ENCODE measurements at places on chromosomes 4 and X.

DNA sequence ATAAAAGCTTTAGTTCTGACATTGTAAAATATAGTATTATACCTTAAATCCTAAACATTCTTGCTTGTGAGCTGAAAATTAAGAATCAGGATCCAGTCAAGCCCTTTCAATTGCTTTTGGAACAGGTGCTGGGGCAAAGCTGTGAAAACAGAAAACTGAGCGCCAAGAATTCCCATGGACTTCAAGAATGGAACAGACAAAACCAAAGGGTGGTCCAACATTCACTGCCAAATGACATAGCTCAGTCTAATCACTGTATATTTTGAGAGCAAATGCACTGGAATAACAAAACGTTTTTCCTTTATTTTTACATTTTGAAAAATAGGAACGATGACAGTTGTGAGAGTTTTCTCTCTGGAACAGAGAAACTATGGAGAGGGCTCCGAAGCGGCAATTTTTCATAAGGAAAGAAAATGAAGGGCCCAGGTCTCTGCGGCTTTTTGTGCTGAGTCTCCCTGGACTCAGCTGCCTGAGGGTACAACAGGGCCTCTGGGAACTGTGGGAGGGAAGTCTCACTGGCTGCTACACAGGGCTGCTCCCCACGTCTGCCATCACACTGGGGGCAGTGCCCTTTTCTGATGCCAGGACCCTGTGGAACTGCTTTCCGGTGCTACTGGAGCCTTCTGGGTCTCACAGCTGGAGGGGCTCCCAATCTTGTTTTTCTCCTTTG is 56.0 kb upstream of the BMPR1B start:
- DNase-seq = no peak

DNA sequence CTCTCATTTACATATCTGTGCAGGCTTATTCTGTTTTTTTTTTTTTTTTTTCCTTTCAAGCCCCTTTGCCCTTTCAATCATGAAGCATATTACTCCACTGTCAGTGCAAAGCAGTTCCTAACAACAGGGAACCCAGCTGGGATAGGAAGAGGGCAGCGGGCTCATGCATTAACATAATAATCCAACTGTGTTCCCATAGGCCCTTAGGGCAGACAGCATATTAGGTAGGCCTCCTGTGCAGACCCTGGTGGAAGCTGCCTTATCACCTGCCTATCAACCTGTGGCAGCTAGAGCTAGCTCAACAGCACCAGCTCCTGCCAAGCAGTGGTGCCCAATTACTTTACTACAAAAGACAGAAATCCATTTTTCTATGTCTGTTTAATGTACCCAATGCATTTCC is 49.3 kb downstream of the SLC10A7 start:
- DNase-seq = no peak

DNA sequence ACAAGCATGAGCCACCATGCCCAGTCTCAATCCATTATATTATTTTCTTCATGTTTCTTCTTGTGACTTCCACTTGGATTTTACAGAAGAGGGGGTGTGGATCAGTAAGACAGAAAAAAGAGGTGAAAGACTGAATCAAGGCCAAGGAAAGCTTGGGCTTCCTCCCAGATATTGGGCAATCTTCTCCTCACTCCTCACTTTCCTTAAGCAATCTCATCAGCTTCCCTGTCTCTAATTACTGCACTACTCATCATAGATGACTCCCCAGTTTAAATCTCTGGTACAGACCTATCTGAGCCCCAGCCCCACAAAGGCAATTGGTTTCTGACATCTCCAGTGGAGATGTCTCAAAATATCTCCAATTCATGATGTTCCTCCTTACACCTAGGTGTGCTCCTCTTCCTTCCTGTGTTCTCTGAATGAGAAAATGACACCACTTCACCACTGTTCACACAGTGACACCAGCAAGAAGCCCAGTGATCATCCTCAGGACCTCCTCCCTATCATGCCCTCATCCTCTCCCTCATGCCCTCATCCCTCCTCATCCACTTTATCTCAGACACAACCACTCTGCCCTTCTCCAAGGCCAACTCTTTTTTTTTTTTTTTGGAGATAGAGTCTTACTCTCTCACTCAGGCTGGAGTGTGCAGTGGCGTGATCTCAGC is 44.8 kb upstream of the HERC6 start:
- no peak for DNase-seq

DNA sequence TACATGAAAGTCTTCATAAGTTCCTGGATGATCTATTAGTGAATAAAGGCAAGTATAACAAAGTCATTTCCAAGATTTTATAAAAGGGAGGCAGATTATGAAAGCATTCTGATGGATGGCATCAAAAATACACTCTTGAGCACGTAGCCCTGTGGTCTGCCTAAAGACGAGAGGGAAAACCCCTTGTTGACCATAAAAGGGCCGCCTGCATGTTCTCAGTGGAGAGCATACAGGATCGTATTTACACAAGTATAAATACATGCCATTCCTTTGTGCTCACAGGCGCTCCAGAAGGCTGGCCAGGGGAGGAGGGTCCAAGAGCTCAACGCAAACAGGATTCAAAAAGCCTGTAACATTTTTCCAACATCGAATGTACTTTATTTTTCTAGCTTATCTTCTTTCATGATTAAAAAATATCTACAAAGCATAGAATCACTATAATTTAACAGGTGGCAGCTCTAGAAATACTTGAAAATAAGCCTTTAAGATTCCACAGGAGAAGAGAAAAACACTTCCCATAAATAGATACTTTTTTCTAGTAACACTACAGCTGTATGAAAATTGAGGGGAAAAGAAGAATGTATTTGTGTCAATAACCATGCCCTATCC is 29.6 kb downstream of the PDGFC start:
- DNase-seq = no peak

DNA sequence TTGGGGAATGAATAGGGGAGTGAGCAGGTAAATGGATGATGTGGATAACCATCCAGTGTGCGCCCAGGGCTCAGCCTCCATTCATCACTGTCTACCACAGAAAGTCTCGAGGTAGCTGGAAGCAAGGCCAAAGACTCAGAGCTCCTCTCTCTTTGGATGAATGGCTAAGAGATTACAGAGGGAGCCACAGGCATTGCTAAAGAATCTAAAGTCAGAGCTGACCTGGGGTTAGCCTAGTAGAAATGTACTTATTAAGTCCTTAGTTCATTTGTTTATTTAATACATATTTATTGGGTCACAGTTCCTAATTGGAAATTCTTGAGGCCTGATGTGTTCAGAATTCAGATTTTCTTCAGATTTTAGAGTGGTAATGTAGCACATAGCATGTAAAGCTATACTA is 88.7 kb upstream of the HPF1 start:
- no peak for DNase-seq

DNA sequence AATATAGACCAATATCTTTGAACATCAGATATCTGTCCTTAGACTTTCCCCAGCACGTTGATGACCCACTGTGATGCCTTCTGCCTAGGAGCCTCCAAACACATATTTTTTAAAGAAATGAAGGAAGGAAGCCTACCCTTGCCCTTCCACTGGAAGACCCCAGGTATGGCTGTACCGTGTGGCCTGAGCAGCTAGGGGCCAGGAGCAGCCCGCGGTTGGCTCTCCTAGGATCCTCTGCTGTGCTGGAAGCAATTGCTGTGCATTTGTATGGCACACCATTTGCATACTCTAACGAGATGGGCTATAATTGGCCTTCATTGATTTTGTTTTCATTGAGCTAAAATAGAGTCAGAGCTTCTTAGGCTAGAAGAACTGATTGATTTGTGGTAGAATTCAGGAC is 128.8 kb downstream of the GPAT3 start:
- no peak for DNase-seq

DNA sequence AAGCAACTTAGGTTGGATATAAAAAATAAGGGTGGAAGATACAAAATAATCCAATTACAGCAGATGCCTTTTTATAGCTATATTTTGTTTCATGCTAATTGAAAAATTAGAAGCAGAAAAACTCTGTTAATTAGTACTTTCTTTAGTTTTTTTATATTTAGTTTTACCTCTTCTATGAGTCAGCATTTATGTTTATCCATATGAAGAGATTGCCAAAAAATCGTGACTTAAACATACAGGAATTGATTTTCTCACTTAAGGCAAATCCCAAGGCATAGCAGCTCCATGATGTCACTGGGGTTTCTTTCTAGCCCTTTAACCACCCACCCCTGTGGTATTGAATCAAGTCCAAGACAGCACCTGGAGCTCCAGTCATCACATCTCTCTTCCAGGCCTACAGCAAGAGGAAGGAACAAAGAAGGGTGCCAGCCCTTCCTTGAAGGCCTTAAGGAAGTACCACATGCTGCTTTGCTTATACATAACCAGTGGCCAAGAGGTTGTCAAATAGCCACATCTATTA is 365.8 kb upstream of the TENM3 start:
- no peak for DNase-seq

GRCh38 chr4:88937081-88937480 is 119.9 kb downstream of the FAM13A start:
- no peak for DNase-seq

GRCh38 chrX:119407681-119408080 is 8.5 kb downstream of the SLC25A43 start:
- no peak for DNase-seq

GRCh38 chr4:6916069-6916586 is 6.5 kb downstream of the TBC1D14 start:
- DNase-seq = no peak
